ENCODE measurements at places on chromosomes 11 and 22. TPM values are rescaled to one million over a fixed set of nuclear protein-coding genes. Genes with fewer than 3 reads are reported as not detected.
A peak's percentile ranks its signal among the peaks of the same experiment; 100 is the strongest.

SPTY2D1 gene
- total RNA-seq = 24.4 TPM

SMC1B gene
- total RNA-seq = not detected

TIMP3 gene
- total RNA-seq = 180 TPM

GUCY1A2 gene
- total RNA-seq = 3.2 TPM

- peak; percentile 46 for DNase-seq
Measured at GRCh38 chr11:129950101-129951091, 52.2 kb downstream of the PRDM10 start.

DNA sequence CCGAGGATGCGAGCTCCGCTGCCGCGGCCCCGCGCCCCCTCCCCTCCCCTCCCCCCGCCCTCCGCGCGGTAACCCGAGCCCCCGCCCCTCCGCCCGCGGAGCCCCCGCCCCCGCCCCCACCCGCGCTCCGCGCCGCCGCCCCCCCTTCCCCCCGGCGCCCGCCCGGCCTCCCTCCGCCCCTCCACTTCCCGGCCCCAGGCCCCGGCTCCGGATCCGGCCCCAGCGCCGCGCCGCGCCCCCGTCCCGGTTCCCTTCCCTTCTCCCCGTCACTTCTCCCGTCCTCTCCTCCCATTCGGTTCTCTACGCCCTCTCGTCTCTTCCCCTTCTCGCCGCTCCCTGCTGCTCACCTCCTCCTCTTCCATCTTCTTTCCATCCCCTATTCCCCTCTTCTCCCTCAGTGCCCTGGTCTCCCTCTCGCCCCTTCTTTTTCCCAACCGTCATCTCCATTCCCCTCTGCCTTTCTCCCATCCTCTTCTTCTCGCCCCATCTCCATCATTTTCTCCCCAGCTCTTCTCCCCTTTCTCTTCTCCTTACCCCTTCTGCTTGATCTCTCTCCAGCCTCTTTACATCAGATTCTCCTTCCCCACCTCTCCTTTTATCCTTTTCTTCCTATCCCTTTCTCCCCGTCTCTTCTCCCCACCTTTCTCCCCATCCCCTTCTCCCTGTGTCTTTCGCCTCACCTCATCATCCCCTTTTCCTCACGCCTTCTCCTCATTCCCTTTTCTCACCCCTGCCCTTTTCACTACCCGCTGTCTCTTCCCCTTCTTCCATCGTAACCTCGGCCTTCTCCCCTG lies at the start of gene DCHS1:
TSS of gene DCHS1 (minus strand) at position 20 of the 794 bp plus-strand sequence. CDS start 14,196 bp downstream, outside the sequence.
- DNase-seq = no peak

GRCh38 chr11:30107899-30108298 lies 91.1 kb upstream of the KCNA4 start:
- no peak for DNase-seq

- DNase-seq = no peak
Measured at GRCh38 chr22:33450756-33451155, 392.6 kb upstream of the SYN3 start.

DNA sequence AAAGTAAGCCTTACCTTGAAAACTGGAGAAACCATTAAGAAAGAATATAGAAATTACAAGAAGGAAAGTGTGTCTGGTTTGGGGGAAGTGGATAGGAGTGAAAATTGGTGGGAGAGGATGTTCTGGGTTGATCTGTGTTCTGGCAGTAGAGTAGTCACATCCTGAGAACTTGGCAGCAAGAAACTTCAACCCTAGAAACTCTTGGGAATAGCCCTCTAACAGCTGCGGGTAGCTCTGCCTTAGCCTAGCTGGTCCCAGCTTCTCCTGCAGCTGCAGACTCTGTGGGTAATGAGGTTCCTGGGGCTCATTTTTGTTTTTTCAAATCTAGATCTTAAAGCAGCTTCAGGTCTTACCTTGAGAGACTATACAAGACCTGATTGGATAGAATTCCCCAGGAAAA lies 24.2 kb upstream of the OR6X1 start:
- DNase-seq = no peak

- DNase-seq = no peak
Measured at GRCh38 chr22:40407021-40407761, 36.8 kb downstream of the SGSM3 start.

GRCh38 chr11:44403587-44404273 lies 93.8 kb upstream of the ALX4 start:
- DNase-seq = no peak

GRCh38 chr22:47850644-47851151 lies 1088.2 kb downstream of the TBC1D22A start:
- no peak for DNase-seq

GRCh38 chr22:19959043-19959586 lies 17.5 kb upstream of the TXNRD2 start:
- peak; percentile 63 for DNase-seq

- no peak for DNase-seq
Measured at GRCh38 chr11:58845386-58845785, 882 bp upstream of the GLYATL2 start.

GRCh38 chr22:19569276-19569640 lies 45.0 kb upstream of the CLDN5 start:
- no peak for DNase-seq

GRCh38 chr11:102111011-102111786 lies 952 bp downstream of the YAP1 start:
- peak; percentile 71 for DNase-seq

- DNase-seq = no peak
Measured at GRCh38 chr11:119685111-119685746, 43.8 kb downstream of the NECTIN1 start.

GRCh38 chr22:43736651-43737050 lies 75.5 kb downstream of the EFCAB6 start:
- DNase-seq = no peak

GRCh38 chr11:12251666-12252560 lies 125.5 kb upstream of the PARVA start:
- DNase-seq = no peak

- peak; percentile 9 for DNase-seq
Measured at GRCh38 chr11:199004-199581, 6.2 kb downstream of the SCGB1C1 start.

DNA sequence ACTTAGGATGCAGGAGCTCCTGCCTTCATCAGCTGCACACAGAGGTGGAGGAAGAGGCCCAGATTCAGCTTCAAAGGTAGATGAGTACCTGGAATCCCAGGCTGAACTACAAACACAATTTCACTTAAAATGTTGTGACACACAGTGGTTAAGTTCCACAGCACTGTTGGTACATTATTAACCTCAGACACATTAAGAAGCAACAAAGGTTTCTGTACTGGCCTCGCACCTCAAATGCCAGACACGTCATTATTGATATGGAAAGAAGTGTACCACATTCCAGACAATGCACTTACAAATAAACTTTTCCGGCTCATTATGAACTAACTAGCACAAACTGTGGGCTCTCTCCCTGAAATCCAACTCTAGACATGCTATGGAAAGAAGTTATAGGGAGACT lies 34.6 kb downstream of the PRDM10 start:
- no peak for DNase-seq

DNA sequence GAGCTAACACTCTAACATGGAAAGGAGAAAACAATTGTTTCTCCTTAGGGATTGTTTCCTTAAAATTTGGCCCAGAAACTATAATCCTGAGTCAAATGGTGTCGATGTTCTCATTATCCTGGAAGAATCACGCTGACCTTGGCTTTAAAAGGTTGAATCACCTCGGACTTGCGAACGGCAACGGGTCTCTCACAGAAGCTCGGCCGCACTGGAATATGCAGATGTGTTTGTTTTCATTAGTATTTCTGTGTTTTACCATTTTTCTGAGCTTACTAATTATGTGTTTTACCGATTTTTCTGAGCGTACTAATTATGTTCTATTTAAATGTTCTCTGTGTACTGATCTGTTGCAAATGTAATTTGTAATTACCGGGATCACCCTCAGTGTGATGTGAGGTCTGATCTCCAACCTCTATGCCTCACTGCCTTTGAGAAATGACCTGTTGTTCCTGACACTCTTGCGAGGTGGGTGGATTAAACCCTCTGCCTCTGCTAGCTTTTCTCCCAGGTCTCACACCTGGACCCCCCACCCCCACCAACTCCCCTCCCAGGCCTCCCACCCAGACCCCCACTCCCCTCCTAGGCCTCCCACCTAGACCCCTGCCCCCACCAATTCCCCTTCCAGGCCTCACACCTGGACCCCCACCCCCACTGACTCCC lies 38.3 kb upstream of the BRSK2 start:
- DNase-seq = no peak
